ENCODE measurements at places on chromosomes 3 and 15.

DNA sequence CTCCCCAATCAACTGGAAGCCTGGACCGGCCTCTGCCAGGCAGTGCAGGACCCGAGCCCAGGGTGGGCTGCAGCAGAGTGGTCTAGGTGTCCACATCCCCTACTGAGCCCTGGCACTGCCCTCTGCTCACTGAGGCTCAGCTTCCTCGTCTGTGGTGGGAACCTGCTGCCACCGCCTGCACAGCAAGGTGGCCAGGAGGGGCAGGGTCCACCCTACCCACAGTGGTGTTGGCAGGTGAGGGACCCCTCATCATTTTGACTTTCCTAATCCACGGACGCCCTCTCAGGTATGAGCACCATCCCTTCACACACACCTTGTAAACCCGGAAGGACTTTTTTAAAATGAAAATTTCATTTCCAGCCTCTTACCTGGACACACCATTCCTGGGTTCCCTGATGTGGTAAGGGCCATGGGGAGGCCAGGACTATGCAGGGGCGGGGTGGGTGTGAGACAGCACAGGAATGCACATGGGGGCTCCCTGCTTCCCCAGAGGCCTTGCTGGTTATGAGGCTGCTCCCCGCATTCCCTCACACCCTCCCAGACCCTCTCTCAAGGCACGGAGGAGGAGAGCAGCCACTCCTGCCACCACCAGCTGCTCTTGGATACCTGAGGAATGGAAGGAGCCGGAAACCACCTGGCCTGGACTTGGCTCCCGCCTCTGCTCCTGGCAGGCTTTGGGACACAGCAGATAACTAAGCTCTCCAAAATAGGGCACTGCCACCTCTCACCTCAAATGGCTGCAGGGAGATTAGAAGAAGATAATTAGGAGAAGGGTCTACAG, 185.9 kb upstream of the TPM1 start:
- no peak for DNase-seq

GRCh38 chr3:45716790-45717336, 27.7 kb downstream of the SACM1L start:
- DNase-seq: no peak

DNA sequence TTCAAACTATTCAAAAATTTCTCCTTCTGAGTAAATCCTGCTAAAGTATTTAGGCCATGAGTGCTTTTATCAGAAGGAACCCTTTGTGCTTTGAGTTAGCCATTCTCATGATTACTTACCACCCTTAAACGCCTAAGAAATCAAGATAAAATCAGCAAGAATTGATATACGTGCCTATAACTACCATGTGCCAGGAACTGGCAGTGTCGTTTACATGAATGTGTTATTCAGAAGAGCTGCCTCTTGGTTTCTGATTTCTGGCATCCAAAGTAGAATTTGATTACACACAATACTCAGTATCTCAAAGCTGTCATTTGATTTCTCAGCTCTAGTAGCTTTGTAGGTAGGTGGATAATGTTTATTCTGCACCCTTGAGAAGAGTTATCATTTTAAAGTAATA, 351.3 kb upstream of the CCDC54 start:
- DNase-seq: no peak

GRCh38 chr15:40437752-40438687, 2.7 kb upstream of the BAHD1 start:
- no peak for DNase-seq

- no peak for DNase-seq
Measured at GRCh38 chr3:102230057-102230456, 204.8 kb upstream of the ZPLD1 start.

DNA sequence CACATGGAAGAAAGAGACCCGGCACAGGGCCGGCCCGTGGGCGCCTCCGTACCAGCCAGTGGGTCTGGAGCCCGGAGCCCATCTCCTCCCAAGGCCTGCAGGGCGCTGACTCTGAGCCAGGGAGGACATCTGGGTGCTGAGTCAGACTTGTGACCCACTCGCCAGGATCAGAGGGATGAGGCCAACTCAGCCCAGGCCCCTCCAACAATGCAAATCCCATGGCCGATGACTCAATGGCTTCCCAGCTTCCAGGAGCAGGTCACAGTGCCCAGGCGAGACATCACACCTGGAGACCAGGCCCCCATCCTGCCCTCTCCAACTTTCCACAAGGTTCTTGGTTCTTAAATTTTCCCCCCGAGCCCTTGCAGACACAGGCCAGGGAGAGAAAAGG, 95.1 kb downstream of the LRIG1 start:
- DNase-seq: no peak

- DNase-seq: no peak
Measured at GRCh38 chr15:26806151-26806550, 33.3 kb upstream of the GABRB3 start.

GRCh38 chr3:98755601-98756000, 7.5 kb upstream of the ST3GAL6 start:
- DNase-seq: no peak

DNA sequence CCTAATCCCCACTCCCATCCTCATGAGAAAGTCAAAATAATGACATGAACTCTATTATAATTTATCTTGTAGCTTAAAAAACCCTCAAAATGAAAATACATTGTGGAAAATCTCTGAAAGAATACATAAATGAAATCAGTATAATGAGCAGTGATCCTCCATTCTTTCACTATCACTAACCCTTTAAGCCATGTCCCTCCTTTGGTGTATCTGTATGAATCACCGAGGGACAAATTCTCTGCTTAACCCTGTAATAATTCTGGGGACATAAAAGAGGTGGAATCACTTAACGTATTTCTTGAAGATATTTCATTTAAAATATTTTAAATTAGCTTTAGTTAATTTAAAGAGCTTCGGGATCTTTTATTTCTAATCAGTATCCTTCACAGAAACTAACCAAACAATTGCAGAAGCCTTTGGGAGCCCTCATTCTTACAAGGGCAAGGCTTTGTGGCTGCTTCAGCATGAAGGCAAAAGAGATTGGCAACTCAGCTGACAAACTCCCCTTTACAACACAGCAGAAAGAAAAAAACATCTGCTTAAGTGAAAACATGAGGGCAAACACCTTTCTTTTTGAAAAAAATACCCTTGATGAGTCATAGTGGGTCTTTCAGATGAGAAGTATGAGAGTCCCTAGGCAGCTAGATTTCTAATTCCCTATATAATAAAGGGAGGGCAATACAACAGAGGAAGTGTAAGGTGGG, 44.0 kb upstream of the ALCAM start:
- no peak for DNase-seq

GRCh38 chr3:36991147-36991546, 1.8 kb downstream of the EPM2AIP1 start:
- DNase-seq: no peak

DNA sequence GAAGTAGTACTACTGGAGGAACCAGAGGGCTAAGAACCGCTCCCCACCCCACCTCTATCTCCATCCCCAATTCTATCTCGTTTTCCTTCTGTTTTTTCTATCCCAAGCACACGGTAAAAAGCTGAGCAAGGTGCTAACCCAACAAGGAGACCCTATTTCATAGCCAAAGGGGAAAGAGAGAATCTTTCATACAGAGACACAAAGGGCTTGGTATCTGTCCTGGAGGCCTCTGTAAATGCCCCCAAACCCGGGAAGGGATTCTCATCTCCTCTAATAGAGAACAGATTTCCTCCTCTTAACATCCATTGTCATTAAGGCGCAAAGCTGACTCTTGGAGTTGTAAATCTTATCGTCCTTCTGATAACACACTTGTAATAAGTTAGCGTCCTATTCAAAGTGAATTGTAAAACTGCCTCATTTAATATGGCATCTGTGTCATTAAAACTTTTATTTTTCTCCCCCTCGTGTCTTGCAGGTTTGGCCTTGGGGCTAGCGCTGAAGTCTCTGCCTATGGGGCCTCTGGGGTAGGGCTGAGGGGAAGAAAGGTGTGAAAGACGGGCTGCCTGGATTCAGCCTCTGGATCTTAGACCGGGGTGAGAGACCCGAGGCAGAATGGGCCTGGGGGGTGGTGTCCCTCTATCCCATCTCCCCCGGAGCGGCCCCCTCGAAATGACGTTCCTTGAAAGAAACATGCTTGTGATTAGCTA, 12.1 kb downstream of the NR2F2 start:
- no peak for DNase-seq

- no peak for DNase-seq
Measured at GRCh38 chr15:77409259-77410156, 10.4 kb downstream of the PEAK1 start.

GRCh38 chr15:60326824-60327654, 70.7 kb downstream of the ANXA2 start:
- peak; percentile 68 for DNase-seq

DNA sequence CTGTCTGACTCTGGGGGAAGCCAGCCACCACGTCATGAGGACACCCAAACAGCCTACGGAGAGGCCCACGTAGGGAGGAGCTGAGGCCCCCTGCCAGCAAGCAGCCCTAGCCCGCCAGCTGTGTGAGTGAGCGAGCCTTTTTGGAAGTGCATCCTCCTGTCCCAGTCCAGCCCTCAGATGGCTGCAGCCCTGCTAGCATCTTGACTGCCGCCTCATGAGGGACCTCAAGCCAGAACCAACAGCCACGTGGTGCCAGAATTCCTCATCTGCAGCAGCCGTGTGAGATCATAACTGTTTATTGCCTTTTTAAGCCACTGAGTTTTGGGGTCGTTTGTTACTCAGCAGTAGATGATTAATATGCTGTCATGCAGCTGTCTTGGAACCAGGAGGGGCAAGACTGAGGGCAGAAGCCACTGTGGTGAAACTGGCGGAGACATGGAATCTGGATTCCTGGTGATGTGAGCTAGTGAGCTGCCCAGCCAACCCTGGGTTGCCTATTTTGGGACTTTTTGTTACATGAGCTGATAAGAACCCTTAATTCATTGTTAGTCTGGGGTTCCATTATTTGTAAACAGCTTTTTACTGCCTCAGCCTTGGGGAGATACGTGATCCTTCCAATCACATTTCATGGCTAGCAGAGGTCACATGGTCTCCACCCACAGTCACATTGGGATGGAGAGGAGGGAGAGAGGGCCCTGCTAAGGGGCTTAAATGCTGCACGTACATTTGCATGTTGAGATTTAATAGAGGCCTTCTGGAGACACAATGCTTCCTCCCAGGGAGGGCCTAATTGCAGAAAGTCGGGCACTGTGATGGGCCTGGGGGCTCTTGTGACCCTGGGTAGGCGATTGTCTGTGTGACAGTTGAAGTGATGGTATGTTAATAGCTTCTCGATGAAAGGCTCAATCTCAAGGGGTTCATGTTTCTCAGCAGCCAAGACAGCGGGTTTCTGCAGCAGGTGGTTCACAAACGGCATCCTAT, 73.8 kb downstream of the RPLP1 start:
- DNase-seq: peak; percentile 63

DNA sequence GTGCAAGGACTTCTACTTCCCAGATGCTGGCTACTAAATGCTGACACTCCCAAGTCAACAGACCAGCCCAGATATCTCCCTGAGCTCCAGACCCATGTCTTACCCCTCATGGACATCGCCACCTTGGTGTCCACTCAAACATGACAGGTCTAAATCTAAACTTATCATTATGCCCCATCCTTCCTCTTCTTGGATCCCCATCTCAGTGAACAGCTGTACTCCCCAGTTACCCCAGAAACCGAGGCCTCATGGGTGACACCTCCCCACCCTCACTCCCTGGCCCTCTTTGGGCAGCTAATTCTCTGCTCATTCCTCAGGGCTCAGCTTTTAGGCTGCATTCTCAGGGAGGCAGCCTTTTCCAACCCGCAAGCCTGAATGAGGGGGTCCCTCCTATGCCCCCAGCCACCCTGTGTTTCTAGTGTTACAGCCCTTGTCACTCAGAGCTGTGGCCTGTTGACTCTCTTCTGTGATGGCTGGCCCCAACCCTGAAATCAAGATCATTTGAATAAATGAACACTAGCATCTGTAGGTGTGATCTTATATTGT, 5.4 kb downstream of the EHD4 start:
- DNase-seq: no peak

DNA sequence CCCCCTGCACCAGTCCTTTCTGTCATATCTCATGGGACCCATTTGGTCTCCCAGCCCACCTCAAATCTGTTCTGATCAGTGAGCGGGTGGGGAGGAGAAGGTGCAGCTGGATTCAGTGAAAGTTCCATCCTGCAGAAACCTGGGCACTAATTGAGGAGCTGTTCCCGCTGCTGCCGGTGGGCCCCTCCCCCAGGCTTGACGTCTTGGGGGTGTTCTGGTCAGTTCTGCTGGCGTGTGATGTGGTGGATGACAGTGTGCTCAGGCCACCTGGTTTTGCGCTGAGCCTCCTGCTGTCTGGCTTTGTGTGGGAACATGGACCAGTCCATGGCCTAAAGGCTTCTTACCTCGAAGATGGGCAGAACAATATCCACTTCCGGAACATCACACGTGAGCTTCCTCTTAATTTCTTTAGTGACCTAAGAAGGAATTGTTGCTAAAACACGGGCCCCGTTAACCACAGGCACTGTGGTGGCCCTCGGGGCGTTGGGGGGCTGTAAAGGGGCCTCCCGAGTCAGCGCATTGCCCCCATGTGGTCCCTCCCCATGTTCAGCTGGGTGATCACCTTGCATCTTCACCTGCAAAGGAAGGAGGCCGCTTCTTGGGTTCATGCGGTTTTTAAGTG, 59.7 kb downstream of the RGMA start:
- DNase-seq: no peak

DNA sequence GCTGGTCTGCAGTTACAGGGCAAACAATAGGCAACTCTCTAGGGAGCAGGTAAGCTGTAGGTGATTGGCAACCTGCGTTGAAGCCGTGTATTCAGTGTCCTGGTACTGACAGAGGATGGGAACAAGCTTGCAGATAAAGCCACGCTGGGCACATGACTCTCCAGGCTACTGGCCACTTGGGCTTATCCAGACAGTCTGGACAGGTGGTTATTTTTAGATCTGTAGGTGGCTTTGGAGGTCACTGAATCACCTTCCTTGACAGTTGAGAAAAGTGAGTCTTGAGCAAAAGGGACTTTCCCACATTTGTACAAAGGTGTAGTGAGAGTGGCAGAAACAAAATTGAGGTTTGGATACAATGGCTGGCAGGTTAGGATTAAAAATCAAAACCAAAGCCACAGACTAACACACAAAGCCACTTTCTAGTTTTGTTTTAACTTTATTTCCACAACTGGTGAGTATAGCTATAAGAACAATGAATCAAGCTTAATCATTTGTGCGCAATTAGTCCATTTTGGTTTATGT, 22.3 kb upstream of the IL1RAP start:
- DNase-seq: no peak

DNA sequence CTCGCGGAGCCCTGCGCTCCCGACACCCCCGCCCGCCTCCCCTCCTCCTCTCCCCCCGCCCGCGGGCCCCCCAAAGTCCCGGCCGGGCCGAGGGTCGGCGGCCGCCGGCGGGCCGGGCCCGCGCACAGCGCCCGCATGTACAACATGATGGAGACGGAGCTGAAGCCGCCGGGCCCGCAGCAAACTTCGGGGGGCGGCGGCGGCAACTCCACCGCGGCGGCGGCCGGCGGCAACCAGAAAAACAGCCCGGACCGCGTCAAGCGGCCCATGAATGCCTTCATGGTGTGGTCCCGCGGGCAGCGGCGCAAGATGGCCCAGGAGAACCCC, 464 bp downstream of the SOX2 start:
- DNase-seq: no peak

Measured in neuronal stem cell (in vitro differentiated cells).